Activated CD8-positive, alpha-beta memory T cell treated with anti-CD3 and anti-CD28 coated beads for 48 hours (primary cell): ENCODE measurements at places on chromosomes 5 and 9.

- no peak for DNase-seq
Measured at GRCh38 chr9:110997847-110998246, 40.4 kb downstream of the LPAR1 start.

DNA sequence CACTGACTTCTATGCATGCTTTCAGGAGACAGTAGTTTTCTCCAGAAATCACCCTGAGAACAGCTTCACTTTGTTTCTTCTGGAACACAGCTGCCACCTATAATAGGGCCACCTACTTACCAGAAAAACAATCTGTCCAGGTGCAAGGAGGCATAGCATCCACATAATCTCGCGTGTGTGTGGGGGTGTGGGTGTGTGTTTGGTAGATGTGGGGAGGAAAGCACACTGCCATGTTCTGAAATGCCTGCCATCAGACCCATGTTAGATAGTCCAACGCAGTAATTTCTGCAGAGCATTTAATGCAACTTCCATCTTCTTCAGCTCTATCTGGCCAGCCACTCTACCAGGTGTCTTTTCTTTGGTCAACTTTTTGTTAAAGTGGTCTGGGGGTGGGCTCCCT is 102.9 kb downstream of the ACER2 start:
- DNase-seq = no peak

GRCh38 chr5:68479524-68479923 is 264.0 kb downstream of the PIK3R1 start:
- DNase-seq = no peak

DNA sequence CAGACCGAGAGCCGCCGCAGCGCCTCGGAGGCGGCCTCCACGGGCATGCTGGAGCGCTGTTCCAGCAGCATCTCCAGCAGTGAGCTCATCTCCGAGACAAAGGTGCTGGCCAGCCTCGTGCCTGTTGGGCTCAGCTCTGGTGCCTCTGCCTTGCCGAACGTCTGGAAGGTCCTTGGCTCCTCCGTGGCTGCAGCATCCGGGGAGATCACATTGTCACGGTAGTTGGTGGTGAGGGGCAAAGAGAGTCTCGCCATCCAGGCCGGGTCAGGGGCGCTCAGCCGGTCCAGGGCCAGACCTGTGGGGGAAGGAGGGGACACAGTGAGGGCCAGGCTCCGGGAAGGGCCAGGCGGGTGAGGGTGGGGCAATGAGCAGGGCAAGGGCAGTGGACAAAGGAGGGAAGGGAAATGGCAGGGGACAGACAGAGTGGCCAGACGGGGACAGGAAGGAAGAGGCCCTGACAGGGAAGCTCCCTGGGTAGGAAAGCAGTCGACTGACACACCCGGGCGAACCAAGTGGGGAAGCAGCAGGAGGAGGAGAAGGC is 12.4 kb downstream of the PCDH12 start:
- DNase-seq = no peak

GRCh38 chr5:160539431-160539830 is 117.8 kb downstream of the PTTG1 start:
- DNase-seq = no peak

- DNase-seq = no peak
Measured at GRCh38 chr9:114852050-114852594, 46.3 kb upstream of the TNFSF15 start.

DNA sequence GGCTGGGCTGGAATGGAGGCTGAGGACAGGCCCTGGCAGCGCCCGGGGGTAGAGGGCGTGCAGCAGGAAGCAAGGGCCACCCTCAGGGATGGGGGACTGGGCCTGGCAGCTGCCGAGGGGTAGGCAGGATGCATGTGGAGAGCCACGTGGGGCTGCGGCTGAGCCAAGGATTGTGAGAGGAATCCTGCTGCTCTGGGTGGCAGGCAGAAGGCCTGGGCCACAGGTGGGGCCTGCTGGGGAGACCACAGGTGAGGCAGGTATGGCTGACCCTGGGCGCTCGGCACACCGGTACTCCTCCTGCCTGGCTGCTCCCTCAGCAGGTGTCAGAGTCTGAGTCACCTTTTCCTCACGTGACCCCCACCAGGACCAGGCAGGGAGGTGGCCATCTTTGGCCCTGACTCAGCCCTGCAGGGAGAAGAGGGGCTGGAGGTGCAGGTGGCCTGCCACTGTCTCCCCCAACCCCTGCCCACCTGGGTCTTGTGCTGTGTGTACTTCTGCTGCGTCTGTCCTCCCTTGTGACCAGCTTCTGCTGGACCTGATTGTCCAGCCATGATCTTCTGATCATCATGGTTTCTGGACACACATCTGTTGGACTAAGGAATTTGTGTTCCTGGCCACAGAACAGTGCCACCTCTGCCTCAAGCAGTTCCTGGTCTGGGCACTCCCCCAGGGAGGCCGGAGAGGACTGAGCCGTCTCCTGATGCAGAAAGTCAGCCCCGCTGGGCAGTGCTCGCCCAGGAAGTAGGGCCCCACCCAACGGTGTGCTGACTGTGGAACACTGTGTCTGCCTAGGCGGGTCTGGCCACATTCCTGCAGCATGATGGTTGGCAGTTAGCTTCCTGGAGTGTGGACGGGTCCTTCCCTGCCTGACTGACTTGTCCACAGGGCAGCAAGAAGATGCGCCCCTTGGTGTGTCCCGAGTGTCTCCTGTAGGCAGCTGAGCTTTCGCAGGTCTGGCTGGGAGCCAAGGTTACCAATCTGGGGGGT is 6.4 kb downstream of the ARRDC1 start:
- no peak for DNase-seq

DNA sequence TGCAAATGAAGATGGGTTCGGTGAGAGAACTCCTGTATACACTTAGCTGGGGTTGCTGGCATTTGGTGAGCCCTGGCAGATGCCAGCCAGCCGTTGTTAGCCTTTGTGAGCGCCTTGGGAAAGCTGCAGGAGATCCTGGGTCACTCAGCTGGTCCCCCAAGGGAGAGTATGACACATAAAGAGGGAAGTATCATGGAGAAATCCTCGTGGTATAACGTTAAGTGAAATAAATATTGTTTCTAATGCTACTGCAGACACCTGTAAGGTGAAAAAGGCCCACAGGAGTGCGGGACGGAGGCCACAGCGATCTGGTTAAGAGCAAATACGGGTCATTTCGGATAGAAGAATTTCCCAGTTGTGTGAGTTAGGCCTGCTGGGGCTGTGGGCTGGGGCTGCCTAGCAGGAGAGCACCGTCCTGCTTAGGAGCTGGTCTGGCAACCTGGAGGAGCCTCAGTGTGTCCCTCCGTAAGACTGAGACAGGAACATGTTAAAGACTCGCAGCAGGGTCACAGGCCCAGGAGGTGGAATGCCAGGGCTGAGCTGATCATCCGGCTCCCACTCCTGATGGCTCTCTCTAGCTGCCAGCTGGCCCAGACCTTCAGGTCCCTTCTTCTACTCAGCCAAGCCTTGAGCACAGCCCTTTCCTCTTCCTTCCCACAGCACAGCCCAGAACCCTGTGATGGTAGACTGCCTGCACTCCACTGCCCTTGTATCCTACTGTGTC is 4.9 kb downstream of the NKX2-5 start:
- DNase-seq = no peak

GRCh38 chr9:80383331-80383730 is 811.6 kb downstream of the TLE4 start:
- DNase-seq = no peak

- DNase-seq = no peak
Measured at GRCh38 chr9:127898433-127899127, 823 bp downstream of the ST6GALNAC6 start.

- no peak for DNase-seq
Measured at GRCh38 chr9:18360005-18360404, 113.9 kb upstream of the ADAMTSL1 start.

DNA sequence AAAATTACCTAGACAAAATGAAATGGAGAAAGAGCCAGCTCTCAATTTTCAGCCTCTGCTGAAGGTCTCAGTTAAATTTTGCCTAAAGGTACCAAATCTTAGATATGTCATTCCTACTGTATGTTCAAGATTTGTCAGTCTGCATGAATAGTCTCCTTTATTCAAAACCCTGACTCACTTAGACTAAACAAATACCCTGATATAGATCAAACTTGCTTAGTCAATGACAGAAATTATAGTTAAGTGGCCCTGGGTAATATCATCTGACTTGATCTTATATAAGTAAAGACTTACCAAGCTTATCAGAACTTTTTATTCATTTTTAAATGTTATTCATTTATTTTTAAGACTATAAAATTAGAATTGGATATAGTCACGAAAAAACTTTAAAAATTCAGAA is 12.2 kb downstream of the MEGF9 start:
- DNase-seq = no peak

GRCh38 chr9:101478906-101479305 is 43.3 kb upstream of the ALDOB start:
- DNase-seq = no peak

- no peak for DNase-seq
Measured at GRCh38 chr9:109439378-109440116, 58.6 kb downstream of the PTPN3 start.

GRCh38 chr5:96257904-96258303 is 175.1 kb downstream of the PCSK1 start:
- DNase-seq = no peak

DNA sequence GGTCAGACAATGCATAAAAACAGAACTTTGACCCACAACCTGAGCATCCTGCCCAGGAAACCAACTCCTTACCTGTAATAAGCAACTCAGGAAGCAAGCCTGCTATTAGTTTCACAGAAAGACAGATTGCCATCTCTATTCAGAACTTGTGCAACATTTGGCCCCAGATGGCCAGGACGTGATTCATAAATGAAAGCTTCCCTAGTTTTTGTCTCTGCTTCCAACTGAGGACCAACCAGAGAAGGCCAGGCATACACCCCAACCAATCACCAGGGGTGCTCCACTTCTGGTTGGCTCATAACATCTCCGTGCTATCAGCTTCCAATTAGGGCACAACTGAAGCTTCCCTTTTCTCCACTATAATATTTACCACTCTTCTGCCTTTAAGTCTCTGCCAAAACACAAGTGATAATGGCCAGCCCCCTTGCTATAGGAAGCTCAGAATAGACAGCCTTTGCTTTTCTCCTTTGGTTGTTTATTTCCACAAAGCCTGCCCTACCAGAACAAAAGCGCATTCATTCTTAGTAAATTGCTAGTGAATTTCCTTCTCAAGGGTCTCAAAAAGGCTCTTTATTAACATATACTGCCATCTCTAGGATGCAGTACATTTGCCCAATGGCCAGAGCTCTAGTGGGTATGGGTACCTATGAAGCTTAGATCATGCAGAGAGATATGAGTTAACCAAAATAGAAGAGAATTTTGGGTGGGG is 289.7 kb upstream of the DAP start:
- DNase-seq = no peak

DNA sequence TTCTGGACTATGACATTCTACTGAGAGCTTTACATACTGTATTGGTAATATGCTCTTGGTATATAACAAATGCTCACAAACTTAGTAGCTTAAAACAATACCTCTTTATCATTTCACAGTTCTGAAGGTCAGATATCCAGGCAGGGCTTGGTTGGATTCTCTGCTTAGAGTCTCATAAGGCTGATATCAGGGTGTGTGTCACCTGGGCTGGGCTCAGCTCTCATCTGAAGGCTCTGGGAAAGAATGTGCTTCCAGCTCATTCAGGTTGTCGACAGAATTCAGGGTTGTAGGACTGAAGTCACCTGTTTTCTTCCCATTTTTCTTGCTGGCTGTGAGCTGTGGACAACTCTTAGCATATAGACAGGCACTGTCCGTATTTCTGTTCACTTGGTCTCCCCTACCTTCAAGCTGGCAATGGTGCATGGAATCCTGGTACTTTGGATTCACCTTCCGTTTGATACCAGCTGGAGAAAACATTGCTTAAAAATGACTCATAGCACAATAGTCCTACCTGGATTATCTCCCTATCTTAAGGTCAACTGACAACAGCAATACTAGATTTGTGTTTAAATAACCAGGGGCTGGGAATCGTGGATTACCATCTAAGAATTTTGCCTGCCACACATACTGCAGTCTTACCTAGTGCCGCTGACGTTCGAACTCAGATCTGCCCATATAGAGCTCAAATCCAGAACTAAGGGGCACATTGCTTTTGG is 69.2 kb downstream of the RCL1 start:
- DNase-seq = no peak

DNA sequence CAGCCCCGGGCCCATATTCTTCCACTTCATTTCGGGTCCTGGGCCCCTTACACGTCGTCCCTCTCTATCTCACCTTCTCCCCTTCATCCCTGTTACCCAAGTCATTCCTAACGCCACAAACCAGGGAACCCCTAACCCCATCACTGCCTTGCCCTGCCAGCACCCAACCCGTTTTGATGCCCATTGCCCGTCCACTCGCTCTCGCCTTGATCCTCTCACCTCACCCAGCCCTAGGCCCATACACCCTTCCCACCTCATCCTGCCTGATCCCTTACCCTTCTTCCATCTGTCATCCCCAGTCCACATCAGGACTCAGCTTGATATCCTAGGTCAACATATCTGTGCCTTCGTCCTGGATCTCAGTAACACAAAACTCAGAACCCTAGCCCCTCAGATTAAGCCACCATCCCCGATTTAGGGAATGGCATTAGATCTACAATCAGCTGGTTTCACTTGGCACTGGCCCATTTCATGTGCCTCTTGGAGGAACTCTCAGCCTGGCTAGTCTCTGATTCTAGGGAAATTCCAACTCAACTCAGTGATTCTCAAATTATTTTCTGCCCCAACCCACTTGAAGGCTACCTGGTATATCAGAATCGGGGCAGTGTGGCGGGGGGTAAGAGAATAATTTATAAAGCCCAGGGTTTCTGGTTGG is 489 bp downstream of the CHMP5 start:
- no peak for DNase-seq

- DNase-seq = no peak
Measured at GRCh38 chr5:149426931-149427330, 47.8 kb upstream of the IL17B start.

DNA sequence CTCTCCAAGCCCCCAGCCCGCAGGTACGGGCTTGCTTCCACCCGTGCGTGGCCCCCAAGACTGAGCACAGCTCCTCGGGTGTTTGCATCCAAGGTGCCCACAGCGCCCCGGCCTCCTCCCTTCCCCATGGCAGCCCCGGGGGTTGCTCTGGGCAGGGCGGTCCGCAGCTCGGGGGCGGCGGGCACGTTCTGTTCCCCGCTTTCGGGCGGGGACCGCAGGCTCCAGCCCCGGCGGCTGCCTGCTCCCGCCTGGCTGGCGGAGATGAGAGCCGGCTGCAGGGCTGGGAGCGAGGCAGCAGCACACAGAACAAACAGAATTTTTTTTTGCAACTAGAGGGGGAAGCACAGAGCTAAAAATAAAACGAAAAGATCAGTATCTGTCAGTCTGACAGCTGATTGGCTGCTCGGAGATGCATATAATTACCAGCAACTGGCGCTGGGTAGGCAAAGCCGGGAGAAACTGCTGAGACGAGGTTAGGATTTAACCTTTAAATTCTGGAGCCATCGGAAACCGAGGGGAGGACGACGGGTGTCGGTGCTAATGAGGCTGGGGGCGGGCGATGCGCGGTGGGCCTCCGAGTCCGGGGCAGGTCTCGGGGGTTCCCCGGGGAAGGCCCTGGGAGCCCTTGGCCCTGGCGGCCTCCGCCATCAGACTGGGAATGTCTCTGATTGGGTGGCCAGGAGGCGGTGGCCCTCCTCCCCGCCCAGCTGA is 142.7 kb upstream of the IER5L start:
- no peak for DNase-seq

DNA sequence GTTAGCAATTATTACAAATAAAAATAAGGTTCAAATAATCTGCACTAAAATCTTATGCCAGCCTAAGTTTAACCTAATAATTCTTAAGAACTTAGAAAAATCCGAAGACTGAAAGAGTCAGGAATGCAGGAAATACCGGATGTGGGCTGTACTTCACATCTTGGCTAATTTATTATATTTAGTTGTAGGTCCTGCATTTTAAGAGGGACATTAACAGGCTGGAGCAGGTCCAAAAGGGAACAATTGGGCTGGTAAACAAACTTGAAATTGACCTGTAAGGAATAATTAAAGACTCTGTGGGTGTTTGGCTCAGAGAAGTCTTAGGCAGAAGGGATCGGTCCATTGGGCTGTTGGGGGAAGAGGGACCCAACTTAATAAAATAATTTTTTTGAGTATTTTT is 18.4 kb downstream of the GLRA1 start:
- no peak for DNase-seq
